Muscle of arm (tissue), 14 donors: ENCODE measurements at places on chromosomes 16 and 17. TPM values are rescaled to one million over a fixed set of nuclear protein-coding genes. Genes with fewer than 3 reads are reported as not detected.

DNA sequence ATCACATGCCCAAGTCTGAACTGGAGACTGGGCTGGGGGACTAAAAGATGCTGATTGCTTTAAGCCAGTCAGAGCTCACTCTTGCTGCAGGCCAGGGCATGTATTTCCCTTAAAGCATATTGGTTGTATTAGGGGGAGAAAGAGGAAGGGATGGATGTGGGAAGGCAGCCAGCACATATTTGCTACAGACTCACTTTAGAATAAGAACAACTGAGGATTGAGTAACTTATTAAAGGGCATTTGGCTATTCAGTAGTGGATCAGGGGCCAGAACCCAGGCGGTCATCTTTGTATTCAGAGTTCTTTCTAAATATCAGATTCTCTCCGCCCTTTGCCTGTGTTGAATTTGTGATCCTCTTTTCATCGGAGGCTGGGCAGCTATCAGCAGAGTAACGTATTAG lies 231.7 kb downstream of the HAPSTR1 start:
- DNase-seq: no peak

DNA sequence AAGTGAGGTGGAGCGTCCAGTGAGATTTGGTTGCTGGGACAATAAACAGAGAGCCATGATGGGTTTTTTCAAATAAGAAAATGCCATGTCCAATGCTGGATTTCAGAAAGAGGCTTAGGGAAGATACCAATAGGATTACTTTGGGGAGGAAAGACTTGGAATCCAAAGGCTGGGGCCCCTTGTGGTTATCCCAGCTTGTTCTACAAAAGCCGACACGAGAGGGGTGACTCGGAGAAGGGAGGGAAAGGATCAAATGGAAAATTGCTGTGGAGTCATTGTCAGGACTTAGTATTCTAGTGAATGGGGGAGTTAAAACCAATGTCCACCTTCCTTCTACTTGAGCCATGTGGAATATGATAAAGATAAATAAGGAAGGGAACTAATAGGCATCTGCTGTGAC lies 305.5 kb downstream of the SOX9 start:
- DNase-seq: no peak

DNA sequence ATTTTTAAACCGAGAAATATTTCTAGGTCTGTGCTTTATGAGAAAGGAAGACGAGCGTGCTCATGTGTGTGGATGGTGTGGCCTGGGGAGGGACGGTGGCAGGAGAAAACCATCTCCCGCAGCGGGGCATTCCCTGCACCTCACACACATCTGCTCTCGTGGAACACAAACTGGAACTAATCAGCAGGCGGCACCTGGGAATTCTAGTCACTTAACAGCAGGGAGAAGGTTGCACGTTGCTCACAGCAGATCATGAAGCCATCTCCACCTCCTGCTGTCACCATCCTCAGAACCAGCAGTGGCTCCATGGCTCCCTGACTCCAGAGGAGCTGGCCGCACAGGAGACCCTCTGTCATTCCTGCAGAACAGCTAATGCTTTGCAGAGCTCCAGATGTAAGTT lies 35.2 kb downstream of the ADCY9 start:
- DNase-seq: no peak

DNA sequence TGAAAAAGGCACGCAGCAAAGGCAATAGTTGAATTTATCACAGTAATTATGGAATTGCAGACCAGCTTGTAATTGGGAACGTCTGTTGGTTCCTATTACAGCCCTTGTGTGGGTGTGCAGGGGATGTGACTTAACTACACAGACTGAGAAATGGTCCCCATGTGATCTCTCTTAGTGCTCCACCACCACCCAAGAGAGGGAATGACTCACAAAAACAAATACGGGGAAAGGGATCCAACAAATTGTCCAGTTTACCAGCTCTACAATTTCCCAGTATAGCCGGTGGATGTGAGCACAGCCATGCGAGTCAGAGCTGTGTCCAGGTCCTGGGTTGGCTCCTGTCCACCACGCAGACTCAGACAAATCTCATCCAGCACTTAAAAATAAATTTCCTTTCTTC lies 337.9 kb downstream of the GRIN2A start:
- DNase-seq: no peak

- no peak for DNase-seq
Measured at GRCh38 chr16:9308850-9309249, 217.4 kb downstream of the HAPSTR1 start.

The PYY gene
- not detected for polyA plus RNA-seq

GRCh38 chr16:79542237-79542774 lies 58.2 kb downstream of the MAF start:
- no peak for DNase-seq

DNA sequence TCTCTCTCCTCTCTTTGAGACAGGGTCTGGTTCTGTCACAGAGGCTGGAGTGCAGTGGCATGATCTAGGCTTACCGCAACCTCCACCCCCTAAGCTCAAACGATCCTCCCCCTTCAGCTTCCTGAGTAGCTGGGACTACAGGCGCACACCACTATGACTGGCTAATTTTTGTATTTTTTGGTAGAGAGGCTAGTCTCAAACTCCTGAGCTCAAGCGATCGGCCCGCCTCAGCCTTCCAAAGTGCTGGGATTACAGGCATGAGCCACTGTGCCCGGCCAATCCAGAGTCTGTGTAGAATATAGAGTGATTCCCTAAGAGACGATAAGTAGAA lies 65.8 kb upstream of the RPH3AL start:
- DNase-seq: no peak
